Caki2 (cell line): ENCODE measurements at places on chromosomes 5 and 9.

DNA sequence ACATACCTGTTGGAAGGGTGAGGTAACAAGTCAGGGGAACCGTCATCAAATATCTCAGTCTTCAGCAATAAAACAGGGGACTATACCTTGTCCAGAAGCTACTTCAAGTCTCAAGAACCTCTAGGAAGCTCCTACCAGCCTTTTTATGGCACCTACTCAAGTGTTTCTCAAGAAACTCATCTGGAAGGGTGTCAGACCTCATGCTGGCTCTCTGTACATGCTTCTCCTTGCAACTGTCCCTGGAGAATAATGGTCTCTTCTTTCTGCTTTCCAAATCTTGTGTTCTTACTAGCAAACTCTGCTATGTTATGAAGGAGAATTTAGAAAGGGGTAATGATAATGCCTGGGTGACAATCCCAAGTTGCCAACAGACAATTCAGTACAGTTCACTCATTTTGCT lies 8.3 kb upstream of the PTAR1 start:
- no peak for DNase-seq

- DNase-seq: no peak
Observed at GRCh38 chr9:18296702-18297055, 177.3 kb upstream of the ADAMTSL1 start.

DNA sequence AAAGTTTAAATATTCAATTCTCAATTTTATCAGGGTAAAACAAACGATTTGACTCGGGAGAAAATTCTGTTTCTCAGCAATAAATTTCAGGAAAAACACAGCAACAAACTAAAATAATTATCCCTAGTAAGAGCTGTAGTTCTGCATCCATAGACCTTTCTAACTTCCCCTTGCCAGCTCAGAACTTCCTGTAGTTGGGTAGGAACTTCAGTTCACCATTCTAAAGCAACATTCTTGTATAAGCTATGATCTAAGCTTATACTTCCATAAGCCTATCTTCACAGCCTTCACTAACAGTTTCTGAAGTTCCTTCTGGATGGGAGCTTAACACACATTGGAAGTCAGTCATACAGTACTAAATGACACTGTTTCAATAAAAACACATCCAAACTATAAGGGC lies 96.6 kb downstream of the UBAP2 start:
- DNase-seq: no peak

DNA sequence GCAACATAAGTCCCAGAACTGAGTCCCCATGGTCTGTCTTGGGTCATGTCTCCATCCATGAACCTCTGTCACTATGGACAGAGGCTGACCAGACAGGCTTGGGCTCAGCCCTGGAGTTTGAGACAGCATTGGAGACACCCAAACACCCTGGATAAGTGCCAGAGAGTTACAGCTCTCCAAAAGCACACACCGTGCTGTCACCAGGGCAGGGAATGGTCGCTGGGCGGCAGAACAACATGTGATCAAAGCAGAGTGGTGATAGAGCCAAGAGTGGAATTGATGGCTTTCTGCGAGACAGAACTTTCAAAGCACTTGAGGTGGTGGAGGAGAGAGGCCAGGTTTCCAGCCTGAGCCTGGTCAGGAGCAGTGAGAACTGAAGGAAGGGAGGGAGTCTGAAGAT lies 50.1 kb downstream of the DRD1 start:
- no peak for DNase-seq

DNA sequence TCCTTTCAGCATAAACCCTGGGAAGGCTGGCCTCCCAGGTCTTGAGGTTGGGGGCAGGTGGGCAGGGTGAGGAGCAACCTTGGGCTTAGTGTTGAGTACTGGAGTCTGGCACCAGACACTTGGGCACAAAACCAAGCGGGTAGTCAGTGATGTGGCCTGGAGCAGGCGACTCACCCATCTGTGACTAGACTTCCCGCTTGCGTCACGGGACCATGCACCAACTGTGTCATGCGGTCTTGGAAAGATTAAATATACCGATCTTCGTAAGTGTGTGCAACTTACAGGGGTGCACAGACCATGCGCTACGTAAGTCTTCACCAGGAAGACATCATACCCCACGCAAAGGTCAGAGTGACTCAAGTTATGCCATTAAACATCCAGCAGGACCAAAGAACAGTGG lies 304.4 kb upstream of the IRX4 start:
- DNase-seq: no peak

DNA sequence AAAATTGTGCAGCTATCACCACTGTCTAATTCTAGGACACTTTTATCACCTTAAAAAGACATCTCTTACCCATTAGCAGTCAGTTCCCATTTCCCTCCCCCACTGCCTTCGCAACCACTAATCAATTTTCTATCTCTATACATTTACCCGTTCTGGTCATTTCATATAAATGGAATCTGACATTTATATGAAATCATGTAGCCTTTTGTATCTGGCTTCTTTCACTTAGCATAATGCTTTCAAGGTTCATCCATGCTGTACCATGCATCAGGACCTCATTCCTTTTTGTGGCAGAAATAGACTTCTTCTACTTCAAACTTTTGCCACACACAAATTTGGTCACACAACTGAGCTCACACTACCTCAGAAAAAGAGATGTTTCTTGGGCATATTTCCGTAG lies 32.2 kb downstream of the FRMPD1 start:
- no peak for DNase-seq
